ENCODE measurements at places on chromosomes 7 and 10. TPM values are rescaled to one million over a fixed set of nuclear protein-coding genes. Genes with fewer than 3 reads are reported as not detected.

Gene MORN4
- total RNA-seq: 1.8 TPM

Gene PRPS1L1
- not detected for total RNA-seq

Gene BTBD16
- total RNA-seq: 0.13 TPM

Gene PNLIP
- total RNA-seq: not detected

Gene KIAA1549
- total RNA-seq: 3.5 TPM

Measured in colonic mucosa (tissue), 4 donors.